ENCODE measurements at places on chromosomes 4 and X.

DNA sequence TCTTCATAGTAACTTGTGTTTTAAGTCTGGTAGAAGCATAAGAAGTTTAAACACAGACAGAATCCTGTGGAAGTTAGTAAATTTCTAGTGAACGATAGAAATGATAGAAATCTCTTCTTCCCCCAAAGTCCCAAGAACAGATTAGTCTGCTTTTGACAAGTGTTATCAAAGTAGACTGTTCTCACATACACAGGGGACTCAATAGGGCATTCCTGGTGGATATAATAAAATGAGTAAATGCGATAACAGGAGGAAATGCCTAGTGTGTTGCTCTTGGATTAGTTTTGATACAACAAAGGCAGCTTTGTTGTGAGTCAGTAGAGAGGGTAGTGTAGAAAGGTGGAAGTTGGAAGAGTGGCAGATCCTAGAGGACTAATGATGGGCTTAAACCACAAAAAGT, 43.5 kb downstream of the CLCN3 start:
- no peak for DNase-seq

GRCh38 chr4:41215155-41215554, 813 bp upstream of the APBB2 start:
- DNase-seq: no peak

- DNase-seq: no peak
These were observed 32.0 kb downstream of the CTBP1 start for GRCh38 chr4:1216869-1217294.

DNA sequence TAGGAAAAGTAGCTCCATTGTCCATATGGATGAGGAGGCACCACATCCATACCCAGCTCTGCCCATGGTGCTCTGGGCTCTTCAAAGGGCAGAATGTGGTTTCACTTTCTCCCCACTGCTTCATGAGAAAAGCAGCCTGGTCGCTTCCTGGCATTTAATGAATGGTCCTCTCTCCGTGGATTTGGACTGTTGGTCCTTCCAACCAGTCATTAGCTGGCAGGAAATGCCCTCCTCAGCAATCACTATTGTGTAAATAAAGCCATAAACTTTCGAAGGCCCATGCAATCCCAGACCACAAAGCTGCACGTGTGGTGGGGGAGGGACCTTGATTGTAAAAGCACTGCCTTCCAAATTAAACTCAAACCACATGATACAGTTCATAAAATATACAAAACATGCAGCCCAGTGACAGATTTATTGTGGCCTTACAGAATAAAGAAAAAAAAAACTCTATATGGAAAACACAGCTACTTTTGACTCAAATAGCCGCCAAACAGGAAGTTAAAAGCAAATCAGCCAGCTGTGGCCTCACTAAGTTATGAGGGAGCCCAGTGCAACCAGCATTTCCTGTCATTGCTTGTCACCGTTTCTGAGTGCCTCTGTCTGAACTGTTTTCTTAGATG, 8.1 kb downstream of the MBNL3 start:
- DNase-seq: peak; percentile 57

GRCh38 chr4:151426513-151426912, 17.5 kb downstream of the FHIP1A start:
- no peak for DNase-seq

GRCh38 chrX:6980981-6981380, 166.5 kb upstream of the STS start:
- no peak for DNase-seq

DNA sequence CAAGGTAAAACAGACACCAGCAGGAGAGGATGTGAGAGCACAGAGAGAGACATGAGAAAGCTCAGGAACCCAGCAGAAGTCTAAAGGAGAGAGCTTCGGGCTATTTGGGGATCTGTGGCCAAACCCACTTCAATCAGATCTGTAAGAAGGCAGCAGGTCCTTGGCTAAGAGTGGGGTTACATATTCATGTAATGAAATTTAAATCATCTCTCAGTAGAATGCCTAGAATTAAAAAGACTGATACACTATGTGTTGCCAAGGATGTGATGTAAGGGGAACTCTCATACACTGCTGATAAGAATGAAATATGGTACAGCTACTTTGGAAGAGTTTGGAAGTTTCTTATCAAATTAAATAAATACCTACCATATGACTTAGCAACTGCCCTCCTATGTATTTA, 35.8 kb downstream of the PDE5A start:
- no peak for DNase-seq

DNA sequence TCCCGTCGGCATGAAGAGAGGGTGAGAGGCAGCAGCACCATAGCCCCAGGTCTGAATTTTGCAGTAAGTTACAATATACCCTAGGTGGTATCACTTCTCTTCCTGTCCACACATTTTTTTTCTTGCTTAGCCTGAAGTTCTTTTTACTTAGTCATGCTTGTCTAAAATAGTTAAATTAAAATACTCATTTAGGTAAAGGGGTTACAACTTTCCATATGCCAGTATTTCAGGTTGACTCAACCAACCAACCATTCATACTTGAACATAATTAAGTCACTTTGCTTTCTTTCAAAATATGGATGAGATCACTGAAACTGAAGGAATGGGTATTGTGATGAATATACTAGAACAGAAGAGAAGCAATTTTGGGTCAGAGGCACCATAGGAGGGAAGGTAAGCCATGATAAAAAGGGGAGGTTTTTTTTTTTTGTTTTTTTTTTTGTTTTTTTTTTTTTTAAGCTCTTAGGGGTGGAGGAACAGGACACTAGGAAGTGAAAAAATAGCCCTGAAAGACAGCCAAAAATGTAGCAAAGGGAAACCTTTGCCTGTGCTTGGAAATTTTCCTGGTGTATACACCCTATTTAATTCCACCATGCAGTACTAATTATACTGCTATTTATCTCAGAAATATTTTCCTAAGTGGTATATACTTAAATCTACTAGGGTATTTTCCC, 41.8 kb downstream of the RPS6KA3 start:
- peak; percentile 22 for DNase-seq

DNA sequence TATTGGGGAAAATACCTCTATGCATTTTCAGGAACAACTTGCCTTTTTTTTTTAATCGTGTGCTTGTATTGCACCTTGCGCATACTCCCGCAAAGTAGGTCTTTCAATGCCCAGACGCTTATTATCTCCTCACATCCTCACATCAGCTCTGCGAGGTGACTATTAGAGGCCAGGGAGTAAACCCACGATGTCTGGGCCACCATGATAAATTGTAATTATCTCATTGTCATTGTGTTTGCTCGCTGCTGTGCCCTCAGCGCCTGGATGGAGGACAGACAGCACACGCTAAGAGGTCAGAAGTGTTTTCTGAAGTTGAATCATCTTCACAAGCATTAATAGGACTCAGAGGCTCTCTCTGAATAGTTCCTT, 1.0 kb upstream of the RELL1 start:
- no peak for DNase-seq

DNA sequence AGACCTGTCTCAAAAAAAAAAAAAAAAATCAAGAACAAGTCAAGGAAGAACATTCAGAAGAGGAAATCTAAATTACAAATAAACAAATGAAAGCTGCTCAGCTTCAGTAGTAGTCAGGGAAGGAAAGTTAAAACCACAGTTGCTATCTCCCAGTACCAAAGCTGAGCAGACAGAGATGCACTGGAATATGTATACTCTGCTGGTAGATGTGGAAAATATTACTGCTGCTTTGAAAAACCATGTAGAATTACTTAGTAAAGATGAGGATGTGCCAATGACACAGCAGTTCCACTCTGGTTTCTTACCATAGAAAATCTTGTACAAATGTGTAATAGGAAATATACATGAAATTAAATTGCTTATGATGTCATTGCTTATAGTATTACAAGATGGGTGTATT, 25.1 kb upstream of the PRKX start:
- no peak for DNase-seq

- no peak for DNase-seq
These were observed 22.9 kb downstream of the ABLIM2 start for GRCh38 chr4:8135666-8136065.

GRCh38 chr4:153566631-153567150, 100.5 kb downstream of the TMEM131L start:
- no peak for DNase-seq

DNA sequence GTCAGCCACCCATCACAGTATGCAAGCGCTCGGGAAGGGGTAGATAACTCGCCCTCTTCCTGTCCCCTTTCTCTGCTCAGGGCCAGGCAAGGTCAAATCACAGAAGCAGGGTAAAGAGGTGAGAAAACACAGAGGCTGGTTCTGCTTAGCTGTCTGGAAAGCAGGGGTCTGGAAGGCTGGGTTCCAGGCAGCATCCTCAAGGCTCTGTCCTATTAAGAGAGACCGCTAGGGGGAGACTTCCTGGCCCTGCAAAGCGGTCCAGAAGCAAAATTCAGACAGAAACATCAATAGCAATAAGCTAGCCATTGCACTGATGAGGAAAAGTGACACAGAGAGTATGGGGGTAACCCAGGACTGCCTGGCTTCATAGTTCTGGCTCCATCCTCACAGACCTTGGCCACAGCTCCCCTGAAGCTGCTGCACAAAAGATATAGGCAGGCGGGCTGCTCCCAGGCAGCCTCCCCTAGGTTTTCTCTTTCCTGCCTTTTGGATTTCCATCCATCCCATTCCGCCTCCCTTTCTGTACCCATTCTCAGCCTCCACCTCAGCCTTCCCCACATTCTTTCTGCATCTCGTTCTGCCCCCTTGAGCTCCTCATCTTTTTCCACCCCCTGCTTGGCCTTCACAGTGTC, 308.5 kb downstream of the EVC2 start:
- no peak for DNase-seq

- no peak for DNase-seq
These were observed 614.0 kb downstream of the STIM2 start for GRCh38 chr4:27474691-27475090.

DNA sequence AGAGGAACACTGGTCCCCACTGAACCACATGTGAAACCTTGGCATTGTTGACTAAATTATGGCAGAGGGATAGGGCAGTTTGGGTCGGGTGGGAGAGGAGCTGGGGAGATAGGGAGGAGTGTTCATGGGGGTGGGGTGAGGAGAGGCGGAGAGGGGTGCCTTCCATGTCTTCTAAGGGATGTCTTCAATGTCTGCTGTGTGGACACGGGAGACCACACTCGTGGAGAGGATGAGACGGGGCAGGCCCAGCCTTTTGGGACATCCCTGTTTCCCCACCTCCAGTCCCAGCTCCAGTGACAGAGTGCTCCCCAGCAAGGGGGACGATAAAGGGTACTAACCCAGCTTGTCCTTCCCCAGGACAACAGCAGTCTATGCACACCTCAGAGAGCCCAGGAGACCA, 146.4 kb upstream of the MAMLD1 start:
- no peak for DNase-seq

DNA sequence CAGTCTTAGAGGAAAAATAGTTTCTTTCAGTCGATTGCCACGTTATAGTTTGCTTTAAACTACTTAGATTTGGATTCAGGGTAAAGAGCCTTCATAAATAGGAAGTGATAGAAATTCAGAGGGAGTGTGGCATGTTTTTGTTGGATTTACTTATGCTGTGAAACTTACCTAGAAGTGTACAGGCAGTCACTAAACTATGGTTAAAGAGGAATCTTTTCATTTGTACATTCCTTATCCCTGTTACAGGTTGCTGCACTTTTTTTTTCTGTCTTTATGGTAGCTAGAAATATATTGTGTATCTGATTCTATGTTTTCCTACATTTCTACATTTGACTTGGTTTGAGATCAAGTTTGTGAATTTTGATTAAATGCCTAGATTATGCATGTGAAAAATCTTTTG, 19.1 kb downstream of the WWC2 start:
- DNase-seq: no peak

- DNase-seq: no peak
These were observed 54.7 kb downstream of the TMEM131L start for GRCh38 chr4:153520801-153521329.

DNA sequence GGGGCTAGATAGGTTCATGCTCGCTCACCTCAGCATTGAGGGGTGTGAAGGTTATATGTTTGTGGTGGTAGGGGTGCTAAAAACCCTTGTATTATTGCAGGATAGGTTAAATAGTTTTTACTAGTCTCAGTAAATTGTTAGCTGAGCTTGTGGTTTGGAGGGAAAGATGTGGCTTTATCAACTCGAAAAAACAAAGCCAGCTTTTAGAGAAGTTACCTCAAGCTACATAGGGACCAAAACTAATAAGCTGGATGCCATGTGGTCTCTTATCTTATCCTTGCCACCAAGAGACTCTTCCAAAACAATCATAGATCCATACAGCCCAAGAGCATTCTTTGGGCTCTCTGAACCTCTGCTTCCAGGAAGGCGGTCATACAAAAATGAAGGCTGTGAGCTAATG, 29.2 kb downstream of the MSN start:
- no peak for DNase-seq

- DNase-seq: no peak
These were observed 67.5 kb downstream of the FBXW7 start for GRCh38 chr4:152468408-152468807.

DNA sequence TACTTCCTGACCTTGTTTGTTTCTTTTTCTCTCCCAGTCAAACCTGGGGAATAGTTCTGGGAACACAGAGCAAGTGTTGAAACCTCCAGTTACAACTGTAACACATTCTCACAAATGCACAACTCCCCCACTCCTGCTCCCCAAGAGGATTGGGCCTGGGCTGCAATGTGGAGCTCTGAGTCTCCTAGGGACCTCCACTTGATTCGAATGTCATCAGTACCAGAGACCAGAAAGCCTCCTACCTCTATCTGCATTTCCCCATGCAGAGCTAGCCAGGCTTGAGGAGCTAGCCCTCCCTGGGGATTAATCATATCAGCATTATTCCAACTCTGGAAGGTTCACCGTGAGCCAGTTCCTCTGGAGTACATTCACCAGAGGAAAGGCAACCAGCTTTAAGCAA, 41.7 kb upstream of the CITED1 start:
- DNase-seq: no peak

- DNase-seq: no peak
These were observed 197.6 kb downstream of the ANTXR2 start for GRCh38 chr4:79875344-79875899.

- DNase-seq: no peak
These were observed 824.0 kb downstream of the STIM2 start for GRCh38 chr4:27684610-27685011.

DNA sequence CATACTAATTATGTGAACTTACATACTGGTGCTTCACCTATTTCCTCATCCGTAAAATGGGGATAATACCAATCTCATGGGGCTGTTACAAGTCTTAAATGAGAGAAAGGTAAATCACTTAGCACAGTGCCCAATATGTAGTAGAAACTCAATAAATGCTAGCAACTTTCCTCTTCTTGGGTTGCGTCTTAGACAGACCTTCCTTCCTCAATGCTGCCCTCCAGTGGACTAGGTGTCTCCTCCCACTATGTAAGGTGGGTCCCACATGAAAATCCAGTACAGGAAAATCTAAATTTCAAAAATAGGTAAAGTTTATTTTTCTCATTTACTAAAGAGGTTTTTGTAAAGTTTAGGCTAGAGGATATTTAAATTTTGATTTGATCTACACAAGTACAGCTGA, 20.6 kb downstream of the ZDHHC9 start:
- DNase-seq: no peak

All from BJ (cell line).